ENCODE measurements at places on chromosomes 2 and 18.
A peak's percentile ranks its signal among the peaks of the same experiment; 100 is the strongest.

DNA sequence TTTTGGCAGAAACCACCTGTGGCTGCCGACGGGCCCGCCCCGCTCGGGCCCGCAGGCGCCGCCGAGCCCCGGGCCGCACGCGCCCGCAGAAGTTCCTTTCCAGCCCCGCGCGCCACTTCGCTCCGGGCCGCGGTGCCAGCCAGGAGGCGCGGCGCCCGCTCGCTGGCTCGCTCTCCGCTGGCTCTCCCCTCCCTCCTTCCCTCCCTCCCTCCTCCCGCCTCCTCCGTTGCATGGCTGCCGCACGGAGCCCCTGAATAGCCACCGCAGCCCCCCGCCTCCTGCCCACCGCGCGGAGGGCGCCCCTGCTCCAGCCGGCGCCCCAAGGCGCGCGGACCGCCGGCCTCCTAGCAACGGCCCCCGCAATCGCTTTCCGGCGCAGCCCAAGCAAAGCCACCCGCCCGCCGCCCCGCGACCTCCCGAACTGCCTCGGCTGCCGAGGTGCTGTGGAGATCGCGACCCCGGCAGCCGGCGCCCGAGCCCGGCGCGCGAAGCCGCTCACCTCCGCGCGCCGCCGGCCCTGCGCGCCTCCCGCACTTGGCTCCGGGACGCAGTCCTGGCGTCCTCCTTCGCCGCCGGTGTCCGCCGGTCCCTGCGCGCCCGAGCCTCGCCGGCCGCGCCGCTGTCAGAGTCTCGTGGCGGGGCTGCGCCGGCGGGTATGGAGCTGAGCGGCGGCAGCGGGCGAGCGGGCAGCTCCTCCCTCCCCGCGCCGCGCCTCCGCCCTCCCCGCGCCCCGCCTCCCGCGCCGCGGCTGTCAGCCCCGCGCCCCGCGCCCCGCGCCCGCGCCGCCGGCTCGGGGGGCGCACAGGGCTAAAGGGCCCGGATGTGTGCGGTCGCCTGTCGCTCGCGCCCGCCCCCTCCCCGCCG is at the start of gene ZBTB7C:
TSS of gene ZBTB7C (minus strand) at position 657 of the 864 bp plus-strand sequence.
- peak; percentile 54 for DNase-seq

DNA sequence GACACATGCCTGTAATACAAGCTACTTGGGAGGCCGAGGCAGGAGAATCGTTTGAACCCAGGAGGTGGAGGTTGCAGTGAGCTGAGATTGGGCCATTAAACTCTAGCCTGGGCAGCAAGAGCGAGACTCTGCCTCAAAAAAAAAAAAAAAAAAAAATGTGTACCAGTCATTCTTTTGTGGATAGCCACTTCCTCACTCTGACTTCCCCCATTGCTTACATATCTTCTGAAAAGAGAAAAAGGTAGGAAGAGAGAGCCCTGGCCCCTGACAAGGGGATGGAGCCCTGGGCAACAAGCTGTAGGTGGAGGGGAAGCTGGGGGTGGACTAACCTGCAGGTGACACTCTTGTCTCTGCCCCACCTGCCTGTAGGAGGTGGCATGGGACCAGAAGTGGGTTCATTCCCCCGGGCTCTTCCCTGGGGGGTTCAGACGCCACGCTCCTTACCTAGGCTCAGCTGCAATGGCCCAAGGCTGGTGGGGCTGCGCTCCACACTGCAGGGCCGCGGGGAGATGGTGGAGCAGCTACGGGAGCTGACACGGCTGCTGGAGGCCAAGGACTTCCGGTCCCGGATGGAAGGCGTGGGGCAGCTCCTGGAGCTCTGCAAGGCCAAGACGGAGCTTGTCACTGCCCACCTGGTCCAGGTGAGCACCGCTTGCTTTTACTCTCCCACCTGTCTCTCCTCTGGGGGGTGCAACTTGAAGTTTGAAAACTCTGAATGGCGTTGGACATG is 39.1 kb downstream of the PCARE start:
- DNase-seq = no peak

- DNase-seq = no peak
Measured at GRCh38 chr18:74229891-74230290, 61.9 kb downstream of the CYB5A start.

DNA sequence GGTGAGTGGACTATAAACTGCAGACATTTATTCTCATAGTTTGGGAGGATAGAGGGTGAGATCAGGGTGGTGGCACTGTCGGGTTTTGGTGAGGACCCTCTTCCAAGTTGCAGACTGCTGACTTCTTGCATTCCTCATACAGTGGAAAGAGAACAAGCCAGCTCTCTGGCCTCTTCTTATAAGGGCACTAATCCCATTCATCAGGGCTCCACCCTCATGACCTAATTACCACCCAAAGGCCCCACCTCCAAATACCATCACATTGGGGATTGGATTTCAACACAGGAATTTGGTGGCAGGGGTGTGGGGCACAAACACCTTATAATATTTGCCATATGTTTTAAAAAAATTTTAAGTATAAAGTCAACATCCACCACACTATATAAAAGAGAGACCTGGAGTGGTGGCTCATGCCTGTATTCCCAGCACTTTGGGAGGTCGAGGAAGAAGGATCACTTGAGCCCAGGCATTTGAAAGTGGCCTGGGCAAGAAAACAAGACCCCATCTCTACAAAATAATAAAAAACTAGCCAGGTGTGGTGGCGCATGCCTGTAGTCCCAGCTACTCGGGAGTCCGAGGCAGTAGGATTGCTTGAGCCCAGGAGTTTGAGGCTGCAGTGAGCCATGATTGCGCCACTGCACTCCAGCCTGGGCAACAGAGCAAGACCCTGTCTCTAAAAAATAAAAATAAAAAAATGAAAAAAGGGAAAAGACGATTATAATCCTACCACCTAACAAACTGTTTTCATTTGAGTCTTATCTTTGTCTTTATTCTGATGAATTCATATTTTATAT is 44.0 kb downstream of the TCF7L1 start:
- no peak for DNase-seq

DNA sequence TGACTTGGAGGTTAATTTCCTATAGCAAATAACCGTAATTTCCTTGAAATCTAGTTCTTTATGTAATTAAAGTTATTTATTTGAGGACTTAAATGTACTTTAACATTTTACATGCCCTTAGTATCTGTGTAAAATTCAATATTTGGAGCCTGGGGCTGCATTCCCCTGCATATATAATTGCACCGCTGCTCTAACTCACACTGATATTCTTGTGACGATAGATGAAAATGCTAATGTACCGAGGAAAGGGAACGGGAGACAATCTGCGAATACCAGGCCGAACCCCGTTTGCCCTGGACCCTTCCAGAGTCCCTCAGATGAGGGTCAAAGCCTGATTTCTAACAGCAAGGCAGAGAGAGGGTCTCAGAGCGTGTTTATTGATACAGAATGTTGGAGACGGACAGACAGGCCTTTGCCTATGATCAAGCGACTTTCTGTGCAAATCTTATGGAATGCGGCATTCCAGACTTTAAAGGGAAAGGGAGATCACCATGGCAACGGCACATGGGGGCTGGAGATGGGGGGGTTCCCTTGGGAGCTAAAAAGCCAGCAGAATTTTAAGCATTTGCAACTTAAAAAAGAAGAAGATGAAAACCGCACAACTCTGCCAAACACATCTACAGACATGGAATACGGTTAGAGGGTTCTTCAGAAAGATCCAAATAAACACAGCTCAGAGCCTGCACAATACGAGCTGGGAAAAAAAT is 57.6 kb upstream of the TWIST2 start:
- DNase-seq = no peak

GRCh38 chr2:219473511-219473910 is 25.2 kb upstream of the GMPPA start:
- no peak for DNase-seq

DNA sequence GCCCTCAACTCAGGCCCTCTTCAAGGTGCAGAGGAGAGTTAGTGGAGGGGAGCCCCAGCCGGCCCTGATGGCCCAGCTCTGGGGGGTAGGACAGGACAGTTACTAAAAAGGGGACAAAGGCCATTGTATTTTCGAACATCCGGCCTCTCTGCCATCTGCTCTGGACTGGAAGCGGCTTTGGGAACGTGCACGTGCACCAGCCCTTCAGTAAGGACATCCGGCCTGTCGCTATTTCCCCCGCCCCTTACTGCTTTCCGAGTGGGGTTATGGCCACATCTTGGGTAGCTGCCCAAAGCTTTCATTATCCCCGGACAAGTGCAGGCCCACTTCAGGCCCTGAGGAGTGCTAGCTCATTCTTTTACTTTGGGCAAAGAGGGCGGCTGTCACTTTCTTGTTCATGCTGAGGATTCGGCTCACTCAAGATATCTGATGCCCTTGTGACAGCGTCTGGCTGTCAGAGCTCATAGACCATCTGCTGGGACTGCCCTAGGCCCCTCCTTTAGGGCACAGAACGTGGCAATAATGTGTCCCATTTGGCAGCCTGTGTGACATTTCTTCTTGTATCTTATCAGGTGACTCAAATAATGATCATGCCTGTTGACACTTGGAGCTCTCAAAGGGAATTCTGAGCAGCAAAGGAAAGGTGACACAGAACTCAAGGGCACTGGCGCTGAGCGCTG is 17.5 kb downstream of the SLC4A3 start:
- DNase-seq = no peak

- DNase-seq = no peak
Measured at GRCh38 chr18:55018602-55019001, 59.3 kb upstream of the CCDC68 start.

- no peak for DNase-seq
Measured at GRCh38 chr2:69509011-69509749, 71.9 kb upstream of the NFU1 start.

Data from COR-L47 (cell line).